Activated CD4-positive, alpha-beta T cell treated with anti-CD3 and anti-CD28 coated beads, Interleukin-2, amount 50 U/mL, for 1 hour (primary cell): ENCODE measurements at places on chromosomes 4 and X.

DNA sequence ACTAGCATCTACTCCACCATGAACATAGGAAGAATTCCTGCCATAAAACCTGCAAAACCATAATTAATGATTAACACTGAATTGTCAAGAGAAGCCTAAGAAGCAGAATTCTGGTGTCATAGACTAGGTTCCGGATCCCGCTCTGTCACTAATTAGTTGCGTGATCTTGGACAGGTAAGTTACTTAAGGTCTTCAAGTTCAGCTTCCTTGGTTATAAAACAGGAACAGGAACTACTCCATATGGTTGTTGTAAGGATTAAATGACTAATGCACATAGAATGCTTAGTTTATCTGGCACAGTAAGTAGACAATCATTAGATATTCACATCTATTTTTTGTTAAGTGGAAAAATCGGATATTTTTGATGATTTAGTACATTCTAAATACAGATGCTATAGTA is 14.3 kb downstream of the G3BP2 start:
- no peak for DNase-seq

DNA sequence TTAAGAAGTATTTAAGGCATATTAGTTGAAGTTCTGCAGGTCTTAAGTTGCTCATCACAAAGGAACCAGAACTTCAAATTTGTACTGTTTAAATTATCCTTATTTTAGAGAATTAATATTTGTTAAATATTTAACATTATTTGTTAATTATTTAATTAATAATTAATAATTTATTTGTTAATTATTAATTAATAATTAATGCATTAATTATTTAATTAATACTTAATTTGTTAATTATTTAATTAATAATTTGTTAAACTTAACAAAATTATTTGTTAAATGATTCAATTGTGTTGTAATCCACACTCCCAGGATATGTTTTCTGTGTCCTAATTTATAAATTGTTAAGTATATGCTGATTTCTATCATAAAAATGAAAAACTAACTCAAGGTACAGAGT is 129.4 kb downstream of the GLRA3 start:
- no peak for DNase-seq

- no peak for DNase-seq
These were observed 13.0 kb upstream of the SPARCL1 start for GRCh38 chr4:87541956-87542709.

GRCh38 chr4:115119804-115120352 is 6.5 kb upstream of the NDST4 start:
- DNase-seq = no peak

- DNase-seq = no peak
These were observed 422.5 kb downstream of the ZIC3 start for GRCh38 chrX:137988470-137988869.

- DNase-seq = no peak
These were observed 117.0 kb downstream of the CBLL2 start for GRCh38 chrX:22389556-22390179.

- DNase-seq = peak; percentile 45
These were observed 3.5 kb downstream of the AP1AR start for GRCh38 chr4:112234952-112235609.

- no peak for DNase-seq
These were observed 12.0 kb upstream of the PLS3 start for GRCh38 chrX:115549008-115549407.

DNA sequence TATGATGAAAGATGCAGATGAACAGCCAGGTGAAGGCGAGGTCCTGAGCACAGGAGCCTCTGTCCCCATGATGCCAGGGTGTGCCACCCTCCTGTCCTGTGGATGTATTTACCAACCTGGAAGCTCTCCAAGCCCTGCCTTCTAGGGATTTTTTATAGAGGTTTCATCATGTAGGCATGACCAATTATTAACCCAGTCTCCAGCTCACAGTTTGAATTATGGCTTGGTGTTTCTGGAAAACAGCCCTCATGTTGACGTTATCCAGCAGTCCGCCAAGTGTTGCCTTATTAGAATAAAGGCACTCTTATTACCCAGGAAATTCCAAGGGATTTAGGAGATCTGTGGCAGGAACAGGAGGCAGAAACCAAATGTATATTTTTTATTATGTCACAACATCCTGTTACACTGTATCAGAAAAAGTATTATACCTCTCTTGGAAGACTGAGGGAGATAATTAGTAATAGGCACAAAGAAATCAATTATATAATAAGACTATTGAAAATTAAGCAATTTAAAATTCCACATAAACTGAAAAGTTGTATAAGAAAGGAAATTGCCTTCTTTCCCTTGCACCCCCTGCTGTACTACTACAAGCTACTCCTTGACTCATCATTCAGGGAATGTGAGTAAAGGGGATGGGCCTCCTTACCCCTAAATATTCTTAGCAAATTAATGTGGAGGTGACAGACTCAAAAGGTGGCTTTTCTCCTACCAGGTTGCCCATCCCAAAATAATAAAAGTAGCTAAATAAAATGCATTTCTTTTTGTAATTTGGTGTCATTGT is 129.6 kb downstream of the ZNF330 start:
- DNase-seq = no peak

DNA sequence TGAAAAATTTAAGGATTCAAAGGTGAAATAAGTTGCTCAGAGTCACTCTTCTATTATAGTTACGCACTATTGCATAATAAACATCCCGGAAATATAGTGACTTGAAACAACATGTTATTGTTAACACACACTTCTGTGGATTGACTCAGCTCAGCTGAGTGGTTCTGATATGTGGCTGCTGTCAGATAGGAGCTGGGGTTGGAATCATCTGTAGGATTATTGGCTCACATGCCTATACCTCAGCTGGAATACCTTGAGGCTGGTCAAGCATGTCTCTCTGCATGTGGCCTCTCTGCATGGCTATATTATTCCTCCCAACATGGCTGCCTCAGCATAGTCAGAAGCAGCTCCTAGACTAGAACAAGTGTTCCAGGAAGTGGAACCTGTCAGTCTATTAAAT is 486.7 kb upstream of the MAGEB2 start:
- DNase-seq = no peak

GRCh38 chrX:703866-704265 is 73.3 kb downstream of the SHOX start:
- no peak for DNase-seq

- no peak for DNase-seq
These were observed 60.6 kb upstream of the PAGE5 start for GRCh38 chrX:55159551-55159950.

- no peak for DNase-seq
These were observed 403.2 kb upstream of the RASGEF1B start for GRCh38 chr4:81874661-81875515.

- DNase-seq = no peak
These were observed 80.0 kb upstream of the FGF13 start for GRCh38 chrX:138791551-138791950.

GRCh38 chr4:81330018-81330417 is 115.0 kb upstream of the PRKG2 start:
- no peak for DNase-seq

DNA sequence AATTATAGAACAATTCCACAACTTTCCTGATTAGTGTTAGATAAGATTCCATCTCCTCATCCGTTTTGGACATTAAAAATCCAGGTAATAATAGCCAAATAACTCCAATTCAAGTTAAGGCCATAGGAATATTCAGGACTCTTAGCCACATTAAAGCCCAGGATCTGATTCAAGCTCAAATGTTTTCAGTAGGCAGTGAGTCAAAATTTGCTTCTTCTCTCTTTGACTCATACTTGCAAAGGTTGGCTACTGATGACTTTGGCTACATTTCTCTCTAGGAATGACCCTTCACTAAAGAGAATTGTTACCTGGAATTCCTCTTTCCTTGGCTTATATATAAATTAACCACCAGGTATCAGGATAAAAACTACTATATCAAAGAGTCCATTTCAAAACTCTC is 354.9 kb upstream of the HS3ST1 start:
- no peak for DNase-seq

DNA sequence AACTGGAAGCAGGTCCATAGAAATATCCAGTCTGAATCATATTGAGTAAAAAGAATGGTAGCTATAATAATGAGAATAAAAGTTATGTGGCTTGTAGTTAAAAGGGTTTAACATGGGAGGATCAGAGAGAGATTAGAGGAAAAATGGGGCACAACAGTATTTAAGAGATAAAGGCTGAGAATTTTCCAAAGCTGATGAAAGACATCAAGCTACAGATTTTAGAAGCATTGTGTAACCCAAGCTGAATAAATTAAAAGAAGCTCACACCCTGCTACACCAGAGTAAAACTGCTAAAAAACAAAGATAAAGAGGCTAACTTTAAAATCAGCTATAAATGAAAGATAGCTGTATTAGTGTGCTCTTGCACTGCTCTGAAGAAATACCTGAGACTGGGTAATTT is 94.2 kb downstream of the AASDH start:
- DNase-seq = no peak

DNA sequence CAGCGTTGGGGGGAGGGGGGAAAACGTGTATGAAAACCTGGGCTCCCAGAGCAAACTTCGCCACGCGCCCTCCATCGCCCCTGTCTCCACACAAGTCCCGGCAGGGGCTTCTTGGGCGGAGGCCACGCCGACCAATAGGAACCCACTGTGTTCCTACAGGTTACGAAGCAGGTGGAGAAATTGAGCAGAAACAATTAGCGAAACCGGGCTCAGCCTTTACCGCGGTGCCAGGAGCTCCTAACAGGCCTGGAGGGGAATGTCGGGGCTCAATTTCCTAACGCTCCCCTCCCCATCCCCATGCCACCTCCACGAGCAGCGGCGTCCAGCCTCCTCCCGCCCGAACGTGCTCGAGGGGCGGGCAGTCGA is 589 bp upstream of the KIT start:
- DNase-seq = no peak

DNA sequence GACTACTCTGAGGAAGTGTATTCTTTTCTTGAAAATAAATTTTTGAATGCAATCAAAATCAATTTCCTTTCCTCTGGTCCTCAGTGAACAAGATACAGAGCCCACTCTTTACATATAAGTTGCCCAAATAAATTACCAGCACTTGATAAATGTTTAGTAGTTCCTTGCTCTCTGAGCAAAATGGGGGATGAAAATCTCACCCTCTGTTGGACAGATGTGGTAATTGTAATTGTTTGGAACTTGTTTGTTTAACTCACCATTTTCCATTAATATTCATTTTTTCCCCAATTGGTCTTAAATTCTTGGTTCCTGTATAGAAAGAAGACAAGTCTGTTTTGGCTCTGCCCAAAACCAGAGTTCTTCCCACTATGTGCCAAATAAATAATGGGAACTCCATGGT is 146.3 kb downstream of the LDB2 start:
- DNase-seq = no peak

DNA sequence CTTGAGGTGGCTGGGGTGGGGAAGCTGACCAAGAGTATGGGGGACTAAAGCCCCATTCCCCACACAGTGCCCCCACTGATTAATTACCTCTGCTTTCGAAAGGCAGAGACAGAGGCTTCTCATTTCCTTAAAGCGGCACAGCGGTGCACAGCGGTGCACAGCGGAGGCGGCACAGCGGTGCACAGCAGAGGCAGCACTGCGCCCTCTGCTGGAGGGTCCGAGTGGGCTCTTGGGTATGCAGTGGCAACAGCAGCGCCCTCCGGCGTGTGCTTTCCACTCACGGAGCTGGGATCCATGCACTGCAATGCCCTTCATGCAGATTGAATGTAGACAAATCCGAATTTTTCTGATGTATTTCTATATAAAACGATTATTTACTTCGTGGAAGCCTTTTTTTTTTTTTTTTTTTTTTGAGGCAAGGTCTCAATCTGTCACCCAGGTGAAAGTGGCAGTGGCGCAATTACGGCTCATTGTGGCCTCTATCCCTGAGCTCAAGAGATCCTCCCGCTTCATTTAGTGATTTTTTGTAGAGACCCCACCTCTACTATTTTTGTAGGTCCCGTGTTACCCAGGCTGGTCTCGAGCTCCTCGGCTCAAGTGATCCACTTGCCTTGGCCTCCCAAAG is 19.7 kb upstream of the PRPS2 start:
- DNase-seq = peak; percentile 67

GRCh38 chrX:44282753-44283152 is 60.7 kb downstream of the EFHC2 start:
- DNase-seq = no peak

- no peak for DNase-seq
These were observed 23.5 kb downstream of the RAB40A start for GRCh38 chrX:103495786-103496185.

DNA sequence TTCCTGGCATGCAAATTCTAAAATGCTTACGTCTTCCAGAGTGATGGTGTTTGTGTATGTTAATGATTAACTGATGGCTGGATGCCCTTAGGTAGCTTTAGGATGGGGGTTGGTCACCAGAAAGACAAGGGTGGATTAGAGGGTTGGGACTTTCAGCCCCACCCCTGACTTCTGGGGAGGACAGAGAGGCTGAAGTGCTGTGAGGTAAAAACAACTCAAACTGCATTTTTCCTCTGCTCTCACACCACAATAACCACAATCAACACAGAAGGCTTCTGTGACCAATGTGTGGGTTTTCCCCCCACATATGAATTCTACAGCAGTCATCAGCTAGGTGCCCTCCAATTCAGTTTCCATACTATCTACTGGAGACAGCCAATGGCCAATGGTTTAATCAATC is 18.7 kb upstream of the DDIT4L start:
- no peak for DNase-seq

GRCh38 chr4:7311205-7311604 is 118.9 kb downstream of the SORCS2 start:
- no peak for DNase-seq

GRCh38 chr4:185735866-185736400 is 76.1 kb downstream of the SORBS2 start:
- DNase-seq = no peak

GRCh38 chr4:2256156-2256731 is 5.7 kb downstream of the MXD4 start:
- no peak for DNase-seq

DNA sequence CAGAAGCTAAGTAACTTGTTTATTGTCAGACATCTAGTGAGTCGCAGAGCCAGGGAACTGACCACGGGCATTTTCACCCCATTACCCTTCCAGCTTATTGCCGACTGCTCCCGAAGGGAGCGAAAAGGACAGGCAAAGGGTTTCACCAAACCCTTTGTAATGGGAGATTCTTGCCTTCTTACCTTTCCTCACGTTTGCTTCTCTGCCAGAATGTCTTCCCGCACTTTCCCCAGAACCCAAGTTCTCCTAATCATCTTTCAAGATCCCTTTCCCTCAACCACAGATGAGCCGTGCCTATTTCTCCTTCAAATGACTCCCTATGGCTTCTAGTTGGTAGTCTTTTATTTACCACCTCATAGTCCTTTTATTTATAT is 520 bp upstream of the SRP72 start:
- no peak for DNase-seq

- no peak for DNase-seq
These were observed 623.5 kb upstream of the GNPDA2 start for GRCh38 chr4:45349859-45350258.

GRCh38 chrX:129540722-129541184 is 694 bp downstream of the OCRL start:
- no peak for DNase-seq
